NB4 (cell line): ENCODE measurements at places on chromosomes 2 and 18.

DNA sequence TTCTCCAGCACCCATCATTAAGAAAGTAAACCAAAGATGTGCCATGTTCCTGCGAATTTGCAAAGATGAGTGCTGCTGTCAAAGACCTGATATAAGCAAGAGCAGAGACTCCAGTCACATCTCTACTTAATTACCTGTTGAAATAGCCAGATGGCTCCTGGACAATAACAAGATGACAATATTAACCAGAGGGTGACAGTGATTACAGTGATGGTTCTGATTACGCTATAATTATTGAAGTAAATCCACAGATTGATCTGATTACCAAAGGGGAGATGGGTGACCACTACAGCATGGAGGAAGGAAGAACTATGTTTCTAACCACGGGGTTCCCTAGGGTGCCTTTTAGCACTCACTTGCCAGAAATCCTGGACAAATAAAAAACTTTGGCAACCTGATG is 36.5 kb upstream of the AFF3 start:
- DNase-seq = no peak

DNA sequence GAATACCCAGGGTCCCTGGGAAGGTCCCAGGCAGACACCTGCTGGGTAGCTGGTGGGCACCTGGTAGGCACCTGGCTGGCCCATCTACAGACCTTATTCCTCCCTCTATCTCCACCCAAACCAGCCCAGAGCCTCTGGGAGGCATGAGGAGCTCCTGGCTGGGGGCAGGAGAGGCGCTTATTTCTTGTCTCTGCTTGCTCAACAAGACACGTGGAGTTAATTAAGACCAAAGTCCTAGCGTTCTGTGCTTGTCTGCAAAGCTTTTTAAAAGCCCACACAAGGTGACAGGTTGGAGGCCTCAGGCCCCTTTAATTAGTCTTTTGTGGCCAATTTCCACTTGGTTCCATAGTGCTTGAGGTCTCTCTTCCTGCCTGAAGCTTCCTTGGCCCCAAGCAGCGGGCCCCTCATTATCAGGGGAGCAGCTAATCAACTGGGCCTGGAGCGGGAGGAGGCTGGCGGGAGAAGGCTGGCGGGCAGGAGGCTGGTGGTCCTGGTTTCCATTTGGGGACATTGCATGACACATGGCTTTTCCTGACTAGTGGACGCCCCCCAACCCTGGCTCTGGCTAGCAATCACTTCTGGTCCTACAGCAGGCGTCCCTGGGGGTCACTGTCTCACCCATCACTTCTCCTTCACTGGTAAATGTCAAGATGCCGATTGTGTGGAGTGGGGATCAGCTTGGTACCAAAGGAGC is 65.4 kb upstream of the HDAC4 start:
- no peak for DNase-seq

DNA sequence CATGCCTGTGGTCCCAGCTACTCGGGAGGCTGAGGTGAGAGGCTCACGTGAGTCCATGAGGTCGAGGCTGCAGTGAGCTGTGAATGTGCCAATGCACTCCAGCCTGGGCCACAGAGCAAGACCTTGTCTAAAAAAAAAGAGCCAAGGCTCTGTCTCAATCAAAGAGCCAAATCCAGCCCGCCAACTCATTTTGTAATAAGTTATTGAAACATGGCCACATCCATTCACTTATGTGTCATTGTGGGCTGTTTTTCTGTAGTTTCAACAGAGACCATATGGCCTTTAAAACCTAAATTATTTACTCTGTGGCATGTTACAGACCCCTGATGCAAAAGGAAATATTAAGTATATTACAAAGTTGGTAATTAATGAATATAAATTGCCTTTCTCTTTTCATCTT is 60.8 kb downstream of the GPR39 start:
- no peak for DNase-seq

DNA sequence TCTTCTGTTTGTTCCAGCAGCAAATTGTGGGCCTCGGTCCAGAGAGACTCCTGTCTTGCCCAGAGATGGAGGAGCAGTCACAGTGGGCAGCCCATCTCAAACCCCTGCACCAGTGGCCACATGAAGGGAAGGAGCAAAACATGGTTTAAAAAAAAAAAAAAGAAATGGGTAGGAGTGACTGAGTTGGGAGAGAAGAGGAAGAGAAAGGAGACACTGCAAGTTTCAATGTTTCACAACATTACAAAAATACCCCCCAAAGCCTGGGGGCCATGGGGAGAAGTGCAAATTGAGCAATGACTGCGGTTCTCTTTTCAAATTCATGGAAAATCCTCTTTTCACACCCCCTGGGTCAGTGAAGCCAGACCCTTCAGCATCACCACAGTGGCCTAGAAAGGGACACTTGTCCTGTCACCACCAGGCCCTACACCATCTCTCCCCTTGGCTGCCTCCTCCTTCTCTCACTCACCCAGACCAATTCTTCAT is 117.1 kb downstream of the ZFP36L2 start:
- DNase-seq = peak; percentile 94

GRCh38 chr18:25240420-25240770 is 111.6 kb downstream of the ZNF521 start:
- DNase-seq = no peak

DNA sequence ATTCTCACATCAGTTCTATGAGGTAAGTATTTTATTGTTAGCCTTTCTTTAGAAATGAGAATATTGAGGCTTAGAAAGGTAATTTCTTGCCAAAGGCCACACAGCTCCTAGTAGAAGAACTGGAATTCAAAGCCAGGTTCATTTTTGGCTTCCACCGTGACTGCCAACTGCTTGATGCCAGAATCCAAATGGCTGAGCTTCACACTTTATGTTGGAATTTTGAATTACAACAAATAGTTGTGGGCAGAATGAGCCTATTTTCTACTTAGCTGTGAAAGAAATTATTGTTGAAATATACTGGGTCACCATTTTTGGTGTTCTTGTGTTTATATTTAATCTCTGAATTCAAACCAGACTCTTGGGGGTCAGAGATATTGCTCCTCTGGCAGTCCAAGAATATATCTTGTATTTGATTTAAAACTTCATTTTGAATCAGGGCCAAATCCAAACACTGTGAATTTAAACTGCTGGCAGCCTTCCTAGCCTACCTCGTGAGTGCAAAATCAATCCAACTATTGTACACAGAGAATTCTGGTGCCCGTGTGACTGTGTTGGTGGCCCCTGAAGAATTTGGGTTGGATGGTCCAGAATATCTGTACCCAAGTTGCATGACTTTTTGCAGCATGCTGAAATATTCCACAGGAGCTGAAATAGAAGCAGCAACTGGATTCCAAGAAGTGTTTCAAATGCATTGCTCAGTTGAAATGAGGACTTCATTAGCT is 35.6 kb upstream of the LPIN1 start:
- DNase-seq = no peak

DNA sequence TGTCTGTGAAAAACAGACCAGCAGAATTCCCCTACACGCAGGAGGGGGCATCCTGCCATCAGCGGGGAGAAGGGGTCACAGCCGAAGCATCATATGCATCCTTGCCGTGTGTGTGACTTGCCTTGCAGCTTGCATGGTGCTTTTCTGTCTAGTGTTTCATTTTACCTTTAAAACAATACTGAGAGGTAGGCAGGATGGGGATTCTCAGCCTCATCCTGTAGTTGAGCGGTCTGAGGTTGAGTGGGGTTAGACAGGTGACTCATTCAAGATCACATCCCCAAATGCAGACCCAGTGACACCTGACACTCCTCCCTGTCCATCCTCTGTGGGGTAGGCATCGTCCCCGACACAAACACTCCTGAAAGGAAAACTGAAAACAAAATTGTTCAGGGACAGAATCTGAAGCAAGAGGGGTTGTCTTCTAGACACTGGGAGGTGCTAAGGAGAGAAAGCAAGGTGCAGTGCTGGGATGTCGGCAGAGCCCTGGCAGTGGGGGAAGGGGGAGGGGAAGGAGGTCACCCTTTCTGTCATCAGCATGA is 7.9 kb downstream of the ARL4C start:
- DNase-seq = no peak

- peak; percentile 28 for DNase-seq
Observed at GRCh38 chr2:68770271-68771111, 35.9 kb downstream of the ARHGAP25 start.

GRCh38 chr2:85549826-85550225 is 10.9 kb downstream of the MAT2A start:
- no peak for DNase-seq

DNA sequence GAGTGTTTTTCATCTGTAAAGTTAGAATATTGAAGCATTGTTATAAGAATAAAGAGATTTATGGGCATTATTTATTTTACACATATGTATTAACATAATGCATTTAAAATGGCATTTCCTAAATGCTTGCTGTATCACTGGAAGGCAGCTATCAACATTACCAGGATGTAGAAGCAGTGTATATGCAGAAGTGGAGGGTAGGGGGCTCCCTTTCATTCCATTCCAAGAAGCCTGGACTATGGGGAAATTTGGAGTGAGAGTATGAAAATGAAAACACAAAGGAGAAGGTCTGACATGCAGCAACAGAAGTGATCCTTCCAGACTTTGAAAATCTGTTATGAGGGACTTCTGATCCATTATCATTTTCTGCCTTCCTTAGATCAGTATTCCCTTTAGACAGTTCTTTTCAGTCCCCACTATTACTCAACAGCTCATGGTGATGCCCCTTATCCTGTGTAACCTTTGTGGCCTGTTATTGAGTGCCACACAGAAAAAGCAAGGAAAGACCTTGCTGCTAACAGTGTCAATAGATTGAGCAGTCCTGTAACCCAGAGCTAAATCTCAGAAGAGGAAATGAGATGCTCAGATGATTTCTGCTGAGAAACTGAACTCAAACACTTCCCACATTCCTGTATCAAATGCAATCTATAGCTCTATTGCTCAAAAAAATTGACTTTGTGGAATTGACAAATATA is 216.6 kb downstream of the HNMT start:
- no peak for DNase-seq

GRCh38 chr2:240568678-240569522 is 616 bp downstream of the RNPEPL1 start:
- peak; percentile 73 for DNase-seq

DNA sequence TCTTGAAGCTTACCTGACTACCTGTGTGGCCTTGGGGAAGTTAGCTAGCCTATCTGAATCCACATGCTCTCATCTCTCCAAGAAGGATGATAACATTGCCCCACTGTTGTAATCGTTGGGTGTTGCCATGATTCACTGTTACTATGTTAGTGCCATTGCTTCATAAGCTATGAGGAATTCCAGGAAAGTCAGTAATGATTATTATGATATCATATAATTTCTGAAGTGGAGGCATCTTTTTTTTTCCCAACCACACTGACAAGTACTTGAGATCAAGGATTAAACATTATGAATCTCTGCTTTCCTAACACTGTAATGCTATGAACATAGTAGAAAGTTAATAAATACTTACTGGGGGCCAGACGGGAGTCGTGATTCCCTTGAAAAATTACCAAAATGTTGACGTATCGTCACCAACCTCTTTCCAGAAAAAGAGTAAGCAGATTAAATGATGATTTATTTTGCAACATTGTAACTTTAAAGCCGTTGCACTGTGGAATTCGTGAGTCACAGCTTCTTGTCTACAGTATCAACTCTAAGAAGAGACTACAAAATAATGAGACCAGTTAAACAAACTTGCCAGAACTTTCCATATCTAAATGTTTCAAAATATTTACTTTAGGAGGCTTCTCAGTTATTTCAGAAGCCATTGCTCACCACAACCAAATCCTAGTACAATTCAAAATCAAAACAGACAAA is 459.9 kb downstream of the PIK3C3 start:
- DNase-seq = no peak

GRCh38 chr18:23143016-23143814 is 7.9 kb downstream of the CABLES1 start:
- peak; percentile 90 for DNase-seq

- DNase-seq = no peak
Observed at GRCh38 chr2:224869601-224870233, 153.6 kb upstream of the CCDC195 start.

GRCh38 chr2:168912466-168912865 is 11.4 kb downstream of the G6PC2 start:
- DNase-seq = peak; percentile 11

- DNase-seq = peak; percentile 33
Observed at GRCh38 chr2:9112079-9112721, 94.4 kb upstream of the ASAP2 start.

- no peak for DNase-seq
Observed at GRCh38 chr2:238418196-238418998, 8.3 kb upstream of the ASB1 start.

DNA sequence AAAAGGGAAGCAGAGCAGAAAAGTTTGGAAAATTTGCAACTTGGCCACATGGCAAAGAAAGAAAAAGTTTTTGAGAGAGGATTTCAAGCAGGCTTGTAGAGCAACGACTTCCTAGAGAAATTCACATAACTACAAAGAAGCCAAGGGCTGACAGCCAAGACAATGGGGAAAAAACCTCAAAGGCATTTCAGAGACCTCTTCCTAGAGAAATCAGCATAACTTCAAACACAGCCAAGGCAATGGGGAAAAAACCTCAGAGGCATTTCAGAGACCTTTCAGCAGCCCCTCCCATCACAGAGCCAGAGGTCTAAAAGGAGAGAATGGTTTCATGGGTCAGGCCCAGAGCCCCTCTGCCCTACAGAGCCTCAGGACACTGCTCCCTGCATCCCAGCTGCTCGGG is 7.2 kb downstream of the ADI1 start:
- DNase-seq = no peak

DNA sequence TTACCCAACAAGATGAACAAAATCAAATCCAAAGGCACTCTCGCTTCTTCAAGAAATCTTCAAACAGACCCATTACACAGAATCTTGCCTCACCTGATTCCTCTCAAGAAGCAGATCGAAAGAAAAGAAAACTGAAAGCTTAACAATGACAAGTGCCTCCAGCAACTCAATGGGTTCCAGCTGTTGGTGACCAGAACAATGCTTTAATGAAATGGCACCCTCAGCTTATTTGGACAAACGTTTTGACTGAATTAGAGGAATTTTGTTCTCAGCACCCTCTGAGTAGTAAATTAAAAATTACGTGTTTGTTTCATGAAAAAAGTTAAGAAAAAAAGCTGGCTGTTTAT is 211.0 kb downstream of the ZNF521 start:
- no peak for DNase-seq

GRCh38 chr2:183993052-183993451 is 605.3 kb upstream of the ZNF804A start:
- DNase-seq = no peak

- DNase-seq = no peak
Observed at GRCh38 chr18:77376043-77376732, 126.5 kb downstream of the GALR1 start.
